Gastroesophageal sphincter (tissue), 4 donors: ENCODE measurements at places on chromosomes 13 and 19.

GRCh38 chr19:28393574-28394336 is 819.2 kb downstream of the UQCRFS1 start:
- no peak for ATAC-seq

GRCh38 chr19:5492635-5493409 is 37.6 kb downstream of the ZNRF4 start:
- ATAC-seq: no peak

DNA sequence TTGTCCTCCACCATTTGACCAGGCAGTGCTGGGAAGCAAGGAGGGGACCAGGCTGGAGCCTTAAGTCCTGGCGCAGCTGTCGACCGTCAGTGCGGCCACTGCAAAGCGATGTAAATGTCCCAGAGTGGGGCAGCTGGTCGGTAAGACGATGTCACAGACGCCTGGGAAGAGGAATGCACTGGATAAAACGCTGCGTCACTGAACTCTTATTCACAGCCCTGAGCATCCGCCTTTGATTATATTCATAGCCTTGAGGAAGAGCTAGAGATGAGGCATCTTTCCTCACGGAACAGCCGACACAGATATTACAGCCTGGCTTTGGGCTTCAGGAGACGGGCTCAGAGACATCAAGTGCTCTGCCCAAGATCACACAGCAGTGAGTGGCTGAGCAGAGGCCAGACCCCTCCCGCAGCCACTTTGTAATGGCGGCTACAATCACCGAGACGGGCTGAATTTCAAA is 17.6 kb upstream of the TUBGCP3 start:
- no peak for ATAC-seq

GRCh38 chr13:34671137-34671536 is 270.9 kb upstream of the NBEA start:
- peak; percentile 50 for ATAC-seq

DNA sequence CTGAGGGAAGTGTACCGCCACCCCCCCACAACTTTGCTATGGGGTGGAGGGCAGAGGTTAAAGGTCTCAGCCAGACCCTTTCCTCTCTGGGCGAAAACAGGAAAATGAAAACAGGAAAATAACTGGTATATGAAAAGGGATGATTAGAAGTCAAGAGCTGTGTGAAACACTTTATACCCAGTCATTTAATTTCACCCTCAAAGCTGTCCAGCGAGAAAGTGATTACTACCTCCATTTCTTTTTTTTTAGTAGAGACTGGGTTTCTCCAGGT is 575 bp upstream of the PHLDB3 start:
- no peak for ATAC-seq

GRCh38 chr19:982567-983170 is 1.5 kb upstream of the WDR18 start:
- ATAC-seq: peak; percentile 79

DNA sequence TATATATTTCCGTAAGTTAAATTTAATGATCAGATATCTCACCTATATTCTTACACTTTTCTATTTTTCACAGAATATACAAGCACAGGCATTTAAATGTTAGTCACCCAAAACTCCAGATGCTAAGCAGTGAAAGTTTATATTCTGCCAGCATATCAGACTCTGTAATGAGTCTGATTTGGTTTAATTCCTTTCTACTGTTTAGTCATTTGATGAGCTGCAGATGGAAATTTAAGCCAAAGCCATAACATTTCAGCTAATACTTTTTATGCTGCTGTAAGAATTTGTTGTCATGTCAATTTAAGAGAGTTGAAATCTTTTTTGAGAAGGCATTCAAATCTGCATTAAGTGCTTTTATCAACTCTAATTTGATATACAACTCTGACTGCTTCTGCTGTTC is 8.0 kb downstream of the FRY start:
- ATAC-seq: no peak

- ATAC-seq: no peak
These were observed 516.3 kb downstream of the SLITRK6 start for GRCh38 chr13:85282876-85283275.

DNA sequence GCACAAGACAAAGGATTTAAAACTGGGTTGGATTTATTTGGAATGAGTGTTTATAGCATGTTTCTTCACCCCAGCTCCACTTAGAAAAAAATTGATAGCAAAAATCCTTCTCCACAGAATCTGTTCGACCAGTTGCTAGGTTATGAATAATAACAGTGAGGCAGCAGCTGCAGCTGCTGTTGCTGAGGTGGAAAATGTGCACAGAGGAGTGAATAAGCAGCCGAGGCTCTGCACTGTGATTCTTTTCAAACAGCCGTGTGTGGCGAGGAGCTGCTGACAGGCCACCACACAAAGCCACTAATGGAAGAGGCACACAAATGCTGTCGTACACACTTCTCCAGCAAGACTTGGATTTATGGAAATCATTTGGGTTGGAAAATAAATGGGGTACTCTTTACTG is 6.4 kb upstream of the RASL11A start:
- no peak for ATAC-seq

- no peak for ATAC-seq
These were observed at the start of gene TOMM40 for GRCh38 chr19:44891016-44891882. Gene TOMM40, plus strand, starts transcription at chr19:44891254. Its CDS starts 162 bp downstream, at chr19:44891416.
